ENCODE measurements at places on chromosomes 7 and 10.
A peak's percentile ranks its signal among the peaks of the same experiment; 100 is the strongest.

DNA sequence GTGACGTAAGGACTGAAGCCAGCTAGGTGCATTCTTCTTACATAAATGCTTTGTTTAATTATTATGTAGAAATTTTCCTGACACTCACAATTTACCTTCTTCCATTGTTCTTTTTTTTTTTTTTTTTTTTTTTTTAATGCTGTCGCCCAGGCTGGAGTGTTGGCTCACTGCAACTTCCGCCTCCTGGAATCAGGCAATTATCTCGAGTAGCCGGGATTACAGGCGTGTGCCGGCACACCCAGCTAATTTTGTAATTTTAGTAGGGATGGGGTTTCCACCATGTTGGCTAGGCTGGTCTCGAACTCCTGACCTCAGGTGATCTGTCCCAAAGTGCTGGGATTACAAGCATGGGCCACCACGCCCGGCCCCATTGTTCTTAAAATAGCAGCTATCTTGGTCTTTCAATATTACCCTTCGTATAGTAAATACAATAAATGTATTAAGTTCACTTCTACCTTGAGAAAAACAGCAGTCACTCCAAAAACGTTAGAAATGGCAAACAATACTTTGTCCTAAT lies 32.1 kb downstream of the BZW2 start:
- DNase-seq, result no peak

- DNase-seq, result no peak
These were observed 56.5 kb downstream of the RNLS start for GRCh38 chr10:88526501-88527105.

GRCh38 chr10:45398595-45398994 lies 24.6 kb downstream of the ALOX5 start:
- DNase-seq, result no peak

DNA sequence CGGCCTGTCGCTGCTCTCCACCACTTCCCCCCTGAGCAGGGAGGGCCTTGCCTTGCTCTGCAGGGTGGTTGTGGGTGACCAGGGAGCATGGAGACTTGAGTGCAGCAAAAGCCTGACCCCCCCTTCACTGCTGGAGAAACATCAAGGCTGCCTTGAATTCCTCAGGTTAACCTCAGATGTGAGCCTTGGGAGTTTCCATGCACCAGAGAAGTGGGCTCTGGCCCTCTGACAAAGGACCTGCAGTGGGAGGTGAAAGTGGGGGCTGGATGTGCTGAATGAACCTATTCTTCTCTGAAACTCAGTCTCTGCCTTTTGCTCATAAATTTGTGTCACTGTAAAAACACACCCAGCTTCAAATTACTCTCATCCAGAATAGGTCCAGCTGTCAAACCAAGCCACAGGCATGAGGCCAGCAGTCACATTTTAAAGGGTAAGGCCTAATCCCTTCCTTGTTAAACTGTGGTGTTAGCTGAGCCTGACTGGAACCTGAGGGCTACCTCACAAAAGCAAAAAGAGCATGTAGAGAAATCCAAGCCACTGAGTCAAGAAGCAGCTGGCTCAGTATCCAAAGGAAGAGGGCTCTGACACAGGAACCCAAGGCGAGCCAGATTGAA lies 356.8 kb downstream of the CCSER2 start:
- no peak for DNase-seq

- no peak for DNase-seq
These were observed 1106.8 kb upstream of the C7orf33 start for GRCh38 chr7:147483634-147484292.

DNA sequence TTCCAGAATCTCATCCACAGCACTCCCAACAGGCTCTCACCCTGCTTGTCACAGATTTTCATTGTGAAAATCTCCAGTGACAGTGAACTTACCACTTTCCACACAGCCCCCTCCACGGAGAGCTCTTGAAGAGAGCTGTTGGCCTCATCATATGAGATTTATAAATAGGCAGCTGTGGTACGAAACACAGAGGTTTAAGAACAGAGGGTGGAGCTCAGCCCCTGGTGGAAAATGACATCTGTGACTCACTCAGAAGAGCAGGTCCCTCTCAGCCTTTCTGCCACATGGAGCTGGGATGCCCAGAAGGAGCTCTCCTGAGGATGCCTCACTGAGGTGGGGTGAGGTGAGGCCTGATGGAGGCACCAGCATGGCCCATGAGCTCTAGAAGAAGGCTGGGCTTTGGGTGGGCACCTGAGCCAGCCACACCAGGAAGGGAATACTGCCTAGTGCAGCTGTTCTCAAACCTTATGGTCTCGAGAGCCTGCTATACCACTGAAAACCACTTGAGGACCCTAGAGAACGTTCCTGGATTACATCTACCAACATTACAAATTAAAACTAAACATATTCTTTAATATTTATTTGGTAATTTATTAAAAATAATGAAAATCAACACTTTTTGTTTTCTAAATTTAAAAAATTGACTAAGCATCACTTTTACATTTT lies 25.8 kb upstream of the EEPD1 start:
- no peak for DNase-seq

DNA sequence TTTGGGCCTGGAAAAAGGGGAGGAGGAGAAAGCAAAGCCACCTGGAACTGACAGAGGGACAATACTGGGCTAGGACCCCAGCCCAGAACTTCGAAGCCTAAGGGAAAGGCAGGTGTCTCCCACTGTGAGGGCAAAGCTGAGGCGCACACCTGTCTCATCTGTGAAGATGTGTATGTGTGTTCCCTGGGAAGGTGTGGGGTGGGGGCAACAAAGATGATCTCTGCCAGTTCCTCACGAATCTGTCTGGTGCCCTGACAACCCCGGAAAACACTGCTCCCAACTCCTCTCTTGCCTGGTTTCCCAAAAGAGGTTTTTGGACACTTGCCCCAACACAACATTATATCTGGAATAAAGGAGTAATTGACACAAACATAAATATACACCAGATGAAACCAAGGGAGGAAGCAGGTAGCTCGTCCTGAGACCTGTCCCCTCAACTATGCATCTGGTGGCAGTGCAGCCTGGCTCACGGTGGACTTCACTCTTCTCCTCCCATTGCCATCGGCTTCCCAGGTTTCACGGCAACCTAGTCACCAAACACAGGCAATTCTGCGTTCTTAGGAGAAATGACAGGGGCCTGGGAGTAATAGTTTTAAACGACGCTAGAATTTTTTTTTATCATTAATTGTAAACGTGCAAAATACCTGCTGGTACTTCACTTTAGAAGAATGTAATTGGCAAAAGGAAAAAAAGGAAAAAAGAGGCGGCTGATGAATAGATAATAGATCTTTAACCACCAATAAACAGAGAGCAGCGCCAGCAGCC lies 1.7 kb upstream of the EMX2 start:
- DNase-seq, result no peak

DNA sequence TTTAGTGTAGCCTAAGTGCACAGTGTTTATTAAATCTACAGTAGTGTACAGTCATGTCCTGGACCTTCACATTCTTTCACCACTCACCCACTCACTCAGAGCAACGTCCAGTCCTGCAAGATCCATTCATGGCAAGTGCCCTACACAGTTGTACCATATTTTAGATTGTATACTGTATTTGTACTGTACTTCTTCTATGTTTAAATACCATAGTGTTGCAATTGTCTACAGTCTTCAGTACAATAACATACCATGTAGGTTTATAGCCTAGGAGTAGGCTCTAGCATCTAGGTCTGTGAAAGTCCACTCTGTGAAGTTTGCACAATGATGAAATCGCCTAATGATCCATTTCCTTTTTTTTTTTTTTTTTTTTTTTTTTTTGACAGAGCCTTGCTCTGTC lies 12.0 kb downstream of the EEPD1 start:
- DNase-seq, result no peak

- peak; percentile 91 for DNase-seq
These were observed at the start of the genes ATP5MK and PDCD11 for GRCh38 chr10:103396067-103396788. ATP5MK (minus strand) TSS chr10:103396475; CDS start chr10:103392457, 4,018 bp downstream. PDCD11 (plus strand) TSS chr10:103396626; CDS start chr10:103398427, 1,801 bp downstream.

GRCh38 chr10:97129666-97130065 lies 56.1 kb downstream of the SLIT1 start:
- no peak for DNase-seq

- no peak for DNase-seq
These were observed 26.4 kb upstream of the KLF6 start for GRCh38 chr10:3811291-3811870.

DNA sequence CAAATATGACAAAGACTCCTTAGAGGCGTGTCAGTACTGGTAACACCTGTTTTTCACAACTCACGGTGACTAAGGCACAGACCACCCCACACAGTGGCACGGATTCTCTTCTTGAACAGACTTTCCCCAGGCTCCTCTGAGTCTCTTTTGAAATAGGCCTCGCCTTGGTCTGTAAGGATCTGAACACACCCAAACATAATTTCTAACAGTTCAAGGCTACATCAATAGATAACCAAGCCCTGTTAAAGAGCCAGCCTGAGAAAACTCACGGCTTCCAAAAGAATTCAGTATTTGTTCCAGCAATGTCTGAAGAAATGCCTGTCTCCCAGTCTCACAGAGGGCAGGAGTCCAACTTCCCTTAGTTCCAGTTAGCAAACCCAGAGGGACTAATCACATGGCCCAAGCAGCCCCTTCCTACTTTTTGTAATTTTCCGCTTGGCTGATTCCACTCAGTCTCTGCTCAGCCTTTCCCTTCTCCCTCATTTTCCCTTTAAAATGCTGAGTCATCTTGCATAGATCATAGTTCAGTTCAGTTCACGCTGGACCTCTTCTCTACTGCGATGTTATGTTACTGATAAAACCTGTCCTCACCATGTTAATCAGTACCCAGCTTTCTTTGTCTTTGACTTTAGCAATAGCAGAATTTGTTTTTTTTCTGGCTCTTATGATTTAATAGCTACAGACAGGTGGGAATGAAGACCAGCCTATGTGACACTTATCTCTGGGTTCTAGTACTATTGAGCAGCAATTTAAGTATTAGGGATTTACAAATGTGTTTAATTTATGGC lies 22.6 kb upstream of the AKR1C3 start:
- DNase-seq, result no peak

DNA sequence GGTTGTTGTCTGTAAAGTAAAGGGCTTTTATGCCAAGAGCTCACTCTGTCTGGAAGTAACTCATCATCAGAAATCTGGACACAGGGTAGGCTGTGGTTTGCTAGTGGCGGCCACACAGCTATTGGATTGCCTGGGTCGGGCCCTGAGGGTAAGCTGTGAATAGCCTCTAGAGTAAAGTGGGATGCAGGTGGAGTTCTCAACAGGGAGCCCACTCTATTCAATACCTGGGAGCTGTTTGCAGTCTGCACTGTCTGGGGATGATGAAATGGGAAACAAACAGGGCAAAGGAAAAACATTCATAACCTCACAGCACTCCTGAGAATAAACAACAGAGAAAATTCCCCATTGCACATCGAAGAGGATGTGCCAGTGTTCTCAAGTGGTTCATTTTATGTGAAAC lies 582.6 kb downstream of the CALN1 start:
- no peak for DNase-seq

- no peak for DNase-seq
These were observed 152.9 kb downstream of the DYNC1I1 start for GRCh38 chr7:95925236-95925635.

DNA sequence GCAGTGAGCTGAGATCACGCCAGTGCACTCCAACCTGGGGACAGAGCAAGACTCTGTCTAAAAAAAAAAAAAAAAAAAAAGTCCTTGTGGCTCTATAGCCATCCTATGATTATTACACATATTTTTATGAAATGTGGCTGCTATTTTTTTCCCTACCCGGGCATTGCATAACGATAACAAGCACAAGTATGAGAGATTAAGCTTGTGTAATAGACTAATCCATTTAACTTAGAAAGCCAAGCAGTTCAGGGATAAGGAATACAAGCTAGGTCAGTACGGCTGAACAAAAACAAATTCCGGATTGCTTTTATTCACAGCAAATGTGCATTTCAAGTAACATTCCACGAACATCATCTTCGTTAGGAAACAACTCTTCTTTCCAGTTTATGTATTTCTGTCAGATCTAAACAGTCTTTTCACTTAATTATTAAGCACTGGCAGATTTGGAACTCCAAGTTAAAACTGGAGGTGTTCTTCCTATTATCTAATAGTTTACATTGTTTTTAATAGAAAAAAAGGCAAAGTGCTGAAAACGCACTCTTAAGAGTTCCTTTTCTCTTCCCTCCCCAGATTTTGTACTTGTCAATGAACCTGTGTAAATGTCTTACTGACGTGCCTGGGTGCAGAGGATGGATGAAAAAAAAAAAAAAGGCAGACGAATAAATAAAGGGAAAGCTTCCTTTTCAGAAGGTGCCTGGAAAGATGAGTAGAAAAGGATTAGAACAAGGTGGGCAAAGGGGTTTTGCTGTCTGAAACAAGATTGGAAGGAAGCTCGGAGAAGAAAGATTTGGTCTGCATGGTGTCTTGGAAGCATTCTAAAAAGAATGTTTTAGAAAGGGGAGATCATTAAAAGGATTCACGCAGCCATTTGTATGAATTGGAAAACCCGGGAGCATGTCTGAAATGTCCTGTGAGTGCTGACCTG lies 81.1 kb downstream of the PRTFDC1 start:
- DNase-seq, result no peak

- no peak for DNase-seq
These were observed 27.3 kb upstream of the PWWP2B start for GRCh38 chr10:132369636-132370185.

DNA sequence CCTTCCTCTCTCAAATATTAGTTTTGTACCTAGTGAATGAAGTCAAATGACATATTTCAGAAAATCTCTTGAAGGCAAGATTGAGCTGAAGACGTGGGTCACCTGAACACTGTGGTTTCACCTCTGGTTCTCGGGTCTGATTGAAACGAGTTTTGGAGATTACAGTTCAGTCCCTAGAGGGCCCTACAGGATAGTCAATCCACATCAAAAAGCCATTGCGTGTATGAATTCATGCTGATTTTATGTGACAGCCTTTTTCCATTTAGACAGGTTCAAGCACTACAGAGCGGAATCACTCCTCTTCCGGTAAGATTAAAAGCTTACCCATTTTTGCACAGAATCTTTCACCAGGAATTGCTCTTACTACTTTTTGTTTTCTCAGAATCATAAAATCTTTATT lies 62.2 kb downstream of the VIM start:
- no peak for DNase-seq

GRCh38 chr10:76892766-76893479 lies 744.7 kb downstream of the KCNMA1 start:
- DNase-seq, result no peak

GRCh38 chr10:29692121-29692539 lies 57.4 kb upstream of the SVIL start:
- DNase-seq, result no peak

- DNase-seq, result no peak
These were observed 88.5 kb downstream of the PAXIP1 start for GRCh38 chr7:154914308-154914995.

Measured in T-helper 9 cell (primary cell).